ENCODE measurements at places on chromosomes 1 and 21.

DNA sequence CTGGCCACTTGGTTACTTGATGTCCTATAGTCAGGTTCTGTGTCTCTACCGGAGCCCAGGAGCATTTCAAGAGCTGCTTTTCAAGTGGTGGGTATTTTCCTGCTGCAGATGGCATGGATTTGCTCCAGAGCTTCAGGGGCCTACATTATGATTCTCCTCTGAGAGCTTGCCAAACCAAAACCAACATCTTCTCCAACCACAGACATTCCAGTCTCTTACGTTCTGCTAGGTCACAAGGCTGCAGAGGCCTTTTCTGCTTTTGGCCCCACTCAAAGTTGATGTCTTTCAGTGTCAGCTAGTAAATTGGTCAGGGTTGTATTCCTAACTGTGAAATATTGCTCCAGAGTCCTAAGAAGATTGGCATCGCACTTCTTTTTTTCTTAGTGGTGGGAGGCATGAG is 14.7 kb upstream of the AQP10 start:
- DNase-seq: no peak

DNA sequence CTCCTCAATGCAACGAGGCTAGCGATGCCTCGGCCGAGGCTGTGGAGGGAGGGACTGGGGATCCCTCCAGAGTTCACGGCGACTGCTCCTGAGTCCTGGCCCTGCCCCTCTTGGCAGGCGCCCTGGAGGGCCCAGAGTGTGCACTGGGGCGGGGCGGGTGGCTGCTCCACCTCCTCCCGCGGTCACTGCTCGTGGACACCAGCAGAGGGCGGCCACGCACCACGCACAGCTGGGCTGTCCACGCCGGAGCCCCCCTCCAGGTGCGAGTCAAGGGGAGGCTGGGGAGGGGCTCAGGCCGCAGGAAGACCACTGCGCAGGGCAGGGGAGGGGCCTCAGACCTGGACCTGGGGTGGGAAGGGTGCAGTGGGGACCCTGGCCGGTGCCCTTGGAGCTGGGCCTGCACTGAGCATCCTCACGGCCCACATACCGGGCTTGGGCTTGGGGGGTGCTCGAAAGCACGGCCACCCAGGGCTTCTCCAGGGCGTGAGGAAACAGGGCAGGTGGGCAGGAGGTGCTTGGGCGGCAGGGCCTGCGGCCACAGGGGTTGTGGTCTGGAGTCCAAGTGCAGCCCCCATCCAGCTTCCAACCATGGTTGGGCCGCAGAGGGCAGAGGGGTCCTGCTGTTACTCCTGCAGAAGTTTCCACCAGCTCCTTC is 20.6 kb upstream of the TTC34 start:
- DNase-seq: peak; percentile 24

DNA sequence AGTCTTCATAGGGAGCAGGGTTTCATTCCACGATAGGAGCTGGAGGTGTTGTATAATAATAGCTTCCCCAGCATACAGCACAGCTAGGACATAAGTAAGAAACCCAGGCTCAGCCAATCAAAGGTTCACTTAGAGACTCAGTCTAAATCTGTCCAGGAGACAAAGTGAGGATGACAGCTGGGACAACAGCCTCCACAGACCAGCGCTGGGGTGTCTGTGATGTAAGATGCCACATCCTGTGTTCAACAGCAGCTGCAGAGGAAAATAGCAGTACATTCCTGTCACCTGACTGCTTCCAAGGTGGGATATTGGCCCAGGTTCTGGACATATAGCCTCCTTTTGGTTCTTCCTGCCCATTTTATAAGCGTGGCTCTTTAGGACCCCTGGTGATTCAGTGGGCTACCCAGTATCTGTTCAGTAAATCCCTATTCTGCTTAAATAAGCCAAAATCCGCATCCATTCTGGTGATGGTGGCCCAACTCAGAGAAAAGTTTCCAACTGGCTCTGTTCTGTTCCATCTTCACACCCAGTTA is 176.8 kb upstream of the SYT6 start:
- no peak for DNase-seq

GRCh38 chr1:31266547-31266946 is 26.9 kb upstream of the NKAIN1 start:
- no peak for DNase-seq

GRCh38 chr21:30027986-30028385 is 88.2 kb upstream of the GRIK1 start:
- no peak for DNase-seq

GRCh38 chr1:10699470-10699835 is 97.0 kb downstream of the CASZ1 start:
- DNase-seq: no peak

- DNase-seq: peak; percentile 19
These were observed 185.2 kb downstream of the FAF1 start for GRCh38 chr1:50774759-50775351.

DNA sequence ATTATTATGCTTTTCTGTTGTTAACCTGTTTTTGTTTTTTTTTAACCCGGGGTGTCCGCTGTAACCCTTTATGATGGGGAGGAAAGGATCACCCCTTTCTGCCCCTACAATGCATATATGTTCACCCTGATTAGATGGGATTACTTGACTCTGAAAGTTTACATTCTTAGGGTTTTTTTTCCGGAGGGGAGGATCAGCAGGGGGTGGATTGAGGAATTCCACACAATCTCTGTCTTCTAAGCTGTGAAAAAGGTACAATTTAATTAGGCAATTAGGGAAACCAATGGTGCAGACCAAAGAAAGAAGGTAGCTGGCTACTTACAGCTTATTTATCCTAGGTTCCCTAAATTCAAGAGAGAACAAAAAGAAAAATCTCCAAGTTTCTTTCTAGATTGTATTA is 58.3 kb downstream of the EDEM3 start:
- no peak for DNase-seq

DNA sequence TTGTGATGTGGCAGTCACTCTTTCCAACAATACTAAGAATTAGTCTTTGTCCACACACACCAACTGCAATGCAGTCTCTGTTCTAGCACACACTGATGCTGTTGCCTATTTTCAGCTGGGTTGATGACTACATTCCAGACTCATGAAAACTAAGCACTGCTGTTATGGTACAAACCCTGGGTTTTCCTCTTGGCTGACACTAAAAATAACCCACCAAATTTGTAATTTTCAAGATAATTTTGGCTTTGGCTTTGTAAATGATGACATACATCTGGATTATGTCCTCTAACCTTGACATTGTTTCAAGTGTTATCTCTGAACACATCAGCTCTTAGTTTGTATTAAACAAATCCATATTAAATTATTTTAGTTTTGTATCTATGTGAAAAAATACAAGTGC is 444.8 kb downstream of the PTPRC start:
- DNase-seq: peak; percentile 28

DNA sequence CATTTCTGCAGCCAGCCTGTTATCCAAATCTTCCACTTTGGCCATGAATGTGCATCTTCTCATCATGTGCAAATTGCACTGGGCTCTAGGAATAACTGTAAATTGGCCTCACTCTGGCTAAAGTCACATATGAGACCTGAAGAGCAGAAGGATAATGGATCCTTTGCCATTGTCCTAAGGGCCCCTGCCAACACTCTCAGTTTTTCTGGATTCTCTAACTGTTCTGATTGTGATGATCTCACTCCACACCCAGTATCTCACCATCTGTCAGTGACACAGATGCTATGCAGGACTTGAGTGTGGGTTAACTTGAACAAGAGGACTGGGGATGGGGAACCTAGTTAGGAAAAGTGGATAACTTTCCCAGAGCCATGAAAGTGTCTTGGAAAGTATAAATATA is 8.5 kb upstream of the FYB2 start:
- no peak for DNase-seq

- DNase-seq: no peak
These were observed 4.1 kb upstream of the GRIK3 start for GRCh38 chr1:37038227-37039093.

DNA sequence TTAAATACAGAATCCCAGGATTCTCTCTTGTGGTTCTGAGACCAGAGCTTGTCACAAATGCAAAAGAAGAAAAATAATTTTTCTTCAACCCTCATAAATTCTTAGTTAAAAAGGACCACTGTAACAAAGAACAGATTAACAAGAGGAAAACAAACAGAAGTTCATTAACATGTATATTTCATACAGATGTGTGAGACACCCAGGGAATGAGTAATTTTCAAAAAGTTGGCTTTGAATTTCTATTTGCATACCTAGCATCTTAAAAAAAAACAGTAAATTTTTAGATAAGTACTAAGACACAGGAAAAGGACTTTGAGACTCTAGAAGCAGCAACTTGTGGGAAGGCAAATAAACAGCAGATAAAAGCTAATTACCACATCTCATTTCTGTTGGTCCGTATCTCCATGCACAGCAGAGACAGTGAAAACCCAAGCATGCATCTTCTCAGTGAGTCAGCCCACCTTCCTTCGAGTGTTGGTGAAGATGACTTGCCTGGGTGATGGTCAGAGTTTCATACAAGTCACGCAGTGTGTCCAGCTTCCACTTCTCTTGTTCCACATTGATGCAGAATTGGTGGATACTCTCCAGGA is 399.9 kb upstream of the ADAMTS5 start:
- DNase-seq: no peak

DNA sequence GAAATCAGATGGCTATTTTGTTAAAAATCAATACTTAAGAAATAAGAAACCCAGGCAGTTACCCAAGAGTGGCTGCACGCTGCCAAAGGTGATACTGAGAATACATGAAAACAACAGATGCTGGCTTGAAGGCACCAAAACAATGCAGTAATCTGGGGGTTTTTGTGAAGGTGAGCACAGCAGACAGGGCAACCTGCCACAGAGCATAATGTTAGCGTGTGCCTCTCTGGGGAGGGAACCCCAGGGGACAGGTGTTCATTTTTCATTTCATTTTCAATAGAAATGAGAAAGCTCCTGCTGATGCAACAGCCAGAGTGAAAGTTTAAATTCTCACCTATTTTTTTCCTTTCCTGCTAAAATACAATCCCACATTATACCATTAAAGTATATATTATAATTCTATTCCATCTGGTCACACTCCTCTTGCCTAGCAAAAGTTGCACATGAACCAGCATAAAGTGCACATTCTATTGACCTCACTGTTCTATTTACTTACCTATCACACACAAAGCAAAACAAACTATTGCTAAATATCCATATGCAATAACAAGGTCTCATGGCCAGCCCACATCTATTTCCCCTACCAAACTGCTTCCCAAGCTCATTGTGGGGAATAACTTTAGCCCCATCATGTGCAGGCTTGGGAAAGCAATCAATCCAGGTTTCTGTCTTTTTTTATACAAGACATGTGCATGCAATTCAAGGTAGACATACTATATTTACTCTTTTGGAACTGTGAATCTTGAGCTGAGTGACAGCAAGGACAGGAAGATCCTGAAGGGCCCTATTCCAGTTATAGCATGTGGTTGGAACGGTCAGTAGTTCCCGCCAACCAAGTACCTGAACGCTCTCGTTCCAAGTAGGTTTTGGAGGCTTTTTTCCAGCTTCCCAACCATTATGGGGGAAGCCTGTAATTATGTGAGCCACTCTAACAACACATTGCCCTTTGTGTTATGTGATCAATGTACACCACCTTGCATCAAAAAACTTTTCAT is 173.6 kb downstream of the RERE start:
- DNase-seq: no peak
